ENCODE measurements at places on chromosomes 6 and 20.
A peak's percentile ranks its signal among the peaks of the same experiment; 100 is the strongest.

- DNase-seq = no peak
Measured at GRCh38 chr20:10963717-10964266, 290.0 kb upstream of the JAG1 start.

GRCh38 chr6:18154507-18155149 is at the start of gene TPMT:
TSS of gene TPMT (minus strand) at chr6:18155077. CDS start at chr6:18149127, 5,950 bp downstream.
- no peak for DNase-seq

- DNase-seq = no peak
Measured at GRCh38 chr6:106913111-106913510, 61.4 kb downstream of the CD24 start.

- DNase-seq = no peak
Measured at GRCh38 chr6:152330961-152331360, 306.2 kb downstream of the SYNE1 start.

DNA sequence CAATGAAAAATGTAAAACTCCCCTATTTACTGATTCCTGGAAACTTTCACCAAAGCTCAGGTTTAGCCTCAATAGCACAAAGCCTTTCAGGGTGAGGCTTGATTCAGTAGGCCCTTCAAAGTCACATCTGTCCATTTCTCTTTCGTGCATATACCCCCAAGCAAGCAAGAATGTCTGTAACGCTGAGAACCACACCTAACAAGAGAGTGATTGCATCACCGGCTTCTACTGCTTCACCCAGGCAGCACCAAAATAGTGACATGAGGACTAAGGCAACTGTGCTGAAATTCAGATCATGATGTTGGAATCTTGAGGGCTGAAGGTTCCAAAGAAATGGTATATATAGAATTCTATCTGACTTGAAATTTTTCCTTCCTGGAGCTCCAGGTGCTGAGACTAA is 26.1 kb downstream of the CGA start:
- no peak for DNase-seq

DNA sequence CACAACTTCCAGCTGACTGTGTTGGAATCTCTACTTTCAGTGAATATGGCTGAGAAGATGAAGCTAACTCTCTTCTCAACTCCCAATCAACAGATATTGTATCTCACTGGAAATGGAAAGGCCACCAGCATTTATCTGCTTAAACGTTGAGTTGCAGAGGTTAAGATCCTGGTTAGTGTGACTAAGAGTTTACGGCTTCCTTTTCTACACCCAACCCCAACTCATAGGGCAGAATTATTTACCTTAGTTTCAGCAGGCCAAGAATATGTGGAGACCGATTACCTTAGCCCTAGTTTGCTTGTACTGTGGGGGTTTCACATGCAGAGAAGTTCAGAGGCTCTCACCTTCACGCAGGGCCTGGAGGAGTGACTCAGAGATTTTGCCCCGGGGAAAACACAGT is 1026.6 kb downstream of the EYS start:
- DNase-seq = no peak

GRCh38 chr6:28673417-28673786 is 147.7 kb downstream of the GPX5 start:
- no peak for DNase-seq

DNA sequence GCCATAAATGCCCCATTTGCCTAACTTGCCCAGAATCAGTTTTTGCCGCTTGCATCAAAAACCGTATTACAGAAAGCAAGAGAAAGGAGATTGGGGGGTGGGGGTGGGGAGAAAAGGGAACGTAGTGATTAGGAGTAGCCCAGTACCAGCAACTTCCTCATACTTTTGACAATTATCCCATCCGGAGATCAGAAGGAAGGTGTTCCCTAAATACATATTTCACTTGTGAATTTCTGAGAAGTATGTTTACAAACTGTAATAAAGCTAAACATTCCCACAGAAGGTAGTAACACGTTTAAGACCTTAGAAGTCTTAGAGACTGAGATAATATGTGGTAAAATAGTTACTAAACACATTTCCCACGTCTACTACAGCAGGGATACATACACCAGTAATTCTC is 14.5 kb downstream of the PREP start:
- DNase-seq = no peak

- DNase-seq = no peak
Measured at GRCh38 chr20:60056407-60057122, 98.3 kb downstream of the CDH26 start.

GRCh38 chr6:56745081-56745480 is 102.4 kb upstream of the DST start:
- DNase-seq = no peak

GRCh38 chr20:35305682-35306556 is 13.7 kb upstream of the FAM83C start:
- DNase-seq = peak; percentile 100

DNA sequence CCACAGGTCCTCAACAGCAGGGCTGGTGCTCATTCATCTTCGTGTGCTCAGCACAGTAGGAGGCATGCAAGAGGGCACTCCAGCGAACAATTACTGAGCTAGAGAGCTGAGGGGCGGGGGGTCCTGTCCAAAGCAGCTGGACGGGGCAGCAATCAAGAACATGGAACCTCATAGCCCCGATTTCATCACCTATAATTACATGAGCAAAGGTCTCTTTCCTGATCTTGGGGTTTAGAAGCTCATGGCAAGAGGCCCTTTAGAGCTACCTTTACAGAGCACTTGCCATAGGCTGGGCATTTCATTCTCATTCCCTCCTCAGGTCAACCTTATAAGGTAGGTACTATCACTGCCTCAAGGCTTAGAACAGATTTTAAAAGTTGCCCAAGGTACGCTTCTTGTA is 10.4 kb downstream of the MOCS1 start:
- DNase-seq = no peak

- no peak for DNase-seq
Measured at GRCh38 chr6:56686429-56686828, 43.7 kb upstream of the DST start.

- no peak for DNase-seq
Measured at GRCh38 chr20:44762466-44763140, 16.9 kb downstream of the KCNK15 start.

- no peak for DNase-seq
Measured at GRCh38 chr20:8490076-8490830, 358.2 kb downstream of the PLCB1 start.

DNA sequence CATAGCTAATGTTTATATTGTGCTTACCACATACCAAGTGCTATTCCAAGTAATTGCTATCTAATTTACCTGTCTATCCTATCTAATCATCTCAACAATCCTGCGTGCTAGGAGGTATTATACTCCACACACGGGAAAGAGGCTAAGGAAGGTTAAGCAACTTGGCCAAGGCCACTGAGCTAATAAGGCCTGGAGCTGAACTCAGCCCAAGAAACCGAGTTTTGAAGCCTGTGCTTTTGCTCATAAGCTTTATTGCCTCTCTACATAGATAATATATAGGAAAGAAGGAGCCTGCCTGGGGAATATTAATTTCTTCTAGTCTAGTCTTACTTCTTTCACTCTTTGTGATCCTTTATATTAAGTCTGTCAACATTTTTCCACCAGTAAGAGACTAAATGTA is 67.8 kb upstream of the ADGRF4 start:
- no peak for DNase-seq

DNA sequence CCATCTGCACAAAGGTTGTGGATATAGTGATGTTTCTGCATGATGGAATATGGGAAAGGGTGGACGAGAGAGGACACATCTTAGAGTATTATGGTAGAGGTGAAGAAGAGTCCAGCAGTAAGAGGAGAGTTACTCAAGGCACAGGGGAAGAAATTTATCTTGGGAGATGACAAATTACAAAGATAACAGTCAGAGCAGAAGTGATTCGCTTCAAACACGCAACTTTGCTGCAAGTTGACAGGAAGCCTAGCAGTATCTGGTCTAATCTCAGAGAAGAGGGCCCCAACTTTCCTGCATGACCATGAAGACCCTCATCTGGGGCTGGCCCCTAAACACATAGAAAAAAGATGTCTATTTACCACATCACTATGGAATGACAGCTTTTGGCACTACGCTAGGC is 1.2 kb upstream of the CALHM6 start:
- DNase-seq = no peak

- DNase-seq = no peak
Measured at GRCh38 chr6:79188885-79189480, 45.5 kb downstream of the HMGN3 start.

GRCh38 chr6:15628499-15629131 is 34.2 kb downstream of the DTNBP1 start:
- DNase-seq = peak; percentile 75

DNA sequence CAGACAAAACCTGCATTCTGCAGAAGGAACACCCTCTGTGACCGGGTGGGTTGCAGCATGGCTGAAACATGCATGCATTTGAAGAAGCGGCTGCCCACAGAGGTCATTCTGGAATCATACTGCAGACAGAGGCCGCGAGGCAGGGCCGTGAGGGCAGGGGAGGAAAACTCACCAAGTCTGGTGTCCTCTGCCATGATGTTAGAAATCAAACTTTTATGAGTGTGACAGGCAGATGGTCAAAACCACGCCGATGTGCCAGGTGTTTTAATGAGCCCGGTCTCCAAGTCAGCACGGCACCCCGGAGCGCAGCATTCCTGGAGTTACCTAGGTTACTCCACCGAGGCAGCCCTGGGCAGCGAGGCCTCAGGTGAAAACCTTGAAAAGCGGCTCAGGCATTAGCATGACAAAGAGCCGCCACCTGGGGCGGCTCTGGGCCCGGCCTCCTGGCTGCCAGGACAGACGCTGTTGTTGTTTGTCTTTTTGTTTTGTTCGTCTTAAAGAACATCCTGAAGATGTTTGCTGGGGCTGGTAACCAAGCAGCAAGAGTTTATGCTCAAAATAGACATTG is 255.6 kb downstream of the ERMARD start:
- DNase-seq = no peak

GRCh38 chr20:19205981-19206396 is 6.5 kb upstream of the SLC24A3 start:
- DNase-seq = peak; percentile 33
